GM23248 (cell line): ENCODE measurements at places on chromosomes 2 and 18. TPM values are rescaled to one million over a fixed set of nuclear protein-coding genes. Genes with fewer than 3 reads are reported as not detected.
A peak's percentile ranks its signal among the peaks of the same experiment; 100 is the strongest.

UGT1A4 gene
- total RNA-seq: not detected in 2 replicates

RND3 gene
- total RNA-seq: 244 and 271 TPM in 2 replicates

RAB6C gene
- not detected in 2 replicates for total RNA-seq

MC2R gene
- total RNA-seq: not detected in 2 replicates

DNA sequence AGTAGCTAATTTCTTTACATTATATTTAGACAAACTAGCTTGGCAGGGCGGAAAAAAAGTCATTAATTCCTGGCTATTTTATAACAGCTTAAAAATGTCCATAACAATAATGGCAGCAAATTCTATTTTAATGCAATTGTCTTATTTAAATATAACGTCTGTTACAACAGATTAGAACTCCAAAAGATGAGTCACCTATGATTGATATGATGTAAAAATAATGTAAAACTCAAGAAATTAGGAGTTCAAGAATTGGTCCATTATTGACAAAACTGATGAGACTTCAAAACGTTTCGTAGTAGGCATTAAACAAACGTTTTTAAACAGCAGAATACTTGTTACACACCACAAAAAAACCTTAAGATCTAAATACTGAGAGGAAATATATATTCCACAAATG is 2.7 kb downstream of the XPO1 start:
- DNase-seq: peak; percentile 26

GRCh38 chr2:142525720-142526119 is 351.7 kb upstream of the KYNU start:
- DNase-seq: no peak

- DNase-seq: no peak
Measured at GRCh38 chr2:197266477-197266876, 44.1 kb downstream of the ANKRD44 start.

- DNase-seq: peak; percentile 73
Measured at GRCh38 chr18:2547477-2548087, 23.7 kb downstream of the METTL4 start.
